Neural progenitor cell (in vitro differentiated cells): ENCODE measurements at places on chromosomes 1 and 21.

DNA sequence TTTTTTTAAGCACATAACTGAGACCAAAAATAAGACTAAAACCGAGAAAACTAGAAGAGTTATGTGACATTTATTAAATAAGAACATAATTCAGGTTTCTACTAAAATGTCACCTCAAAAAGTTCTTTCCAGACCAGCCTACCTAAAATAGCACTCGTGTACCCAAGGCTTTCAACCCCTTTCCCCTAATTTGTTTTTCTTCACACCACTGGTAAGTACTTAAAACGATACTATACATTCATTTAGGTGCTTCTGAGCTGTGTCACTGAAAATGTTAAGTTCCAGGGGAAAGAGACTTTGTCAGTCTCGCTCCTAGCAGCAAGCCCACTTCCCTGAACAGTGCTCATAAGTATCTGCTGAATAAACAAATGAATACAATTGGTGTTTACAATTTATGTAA lies 6.8 kb downstream of the RRAGC start:
- DNase-seq = no peak

DNA sequence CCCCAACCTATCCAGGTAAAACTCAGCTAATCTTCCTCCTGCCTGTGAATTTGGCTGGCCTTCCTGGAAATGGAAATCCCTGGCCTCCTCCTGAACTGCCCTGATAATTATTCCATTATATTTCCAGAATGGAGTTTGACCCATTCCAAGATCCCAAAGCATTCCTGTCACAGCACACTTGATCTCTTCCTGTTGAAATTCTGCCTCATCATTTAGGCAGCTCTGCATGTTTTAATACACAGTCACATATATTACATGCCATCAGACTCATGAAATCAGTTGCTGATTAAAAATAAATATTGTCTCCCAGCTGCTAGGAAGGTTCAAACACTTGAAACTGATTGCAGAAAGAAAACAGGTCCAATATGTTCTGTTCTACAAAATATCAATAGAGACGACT lies 148.2 kb upstream of the PALMD start:
- no peak for DNase-seq

DNA sequence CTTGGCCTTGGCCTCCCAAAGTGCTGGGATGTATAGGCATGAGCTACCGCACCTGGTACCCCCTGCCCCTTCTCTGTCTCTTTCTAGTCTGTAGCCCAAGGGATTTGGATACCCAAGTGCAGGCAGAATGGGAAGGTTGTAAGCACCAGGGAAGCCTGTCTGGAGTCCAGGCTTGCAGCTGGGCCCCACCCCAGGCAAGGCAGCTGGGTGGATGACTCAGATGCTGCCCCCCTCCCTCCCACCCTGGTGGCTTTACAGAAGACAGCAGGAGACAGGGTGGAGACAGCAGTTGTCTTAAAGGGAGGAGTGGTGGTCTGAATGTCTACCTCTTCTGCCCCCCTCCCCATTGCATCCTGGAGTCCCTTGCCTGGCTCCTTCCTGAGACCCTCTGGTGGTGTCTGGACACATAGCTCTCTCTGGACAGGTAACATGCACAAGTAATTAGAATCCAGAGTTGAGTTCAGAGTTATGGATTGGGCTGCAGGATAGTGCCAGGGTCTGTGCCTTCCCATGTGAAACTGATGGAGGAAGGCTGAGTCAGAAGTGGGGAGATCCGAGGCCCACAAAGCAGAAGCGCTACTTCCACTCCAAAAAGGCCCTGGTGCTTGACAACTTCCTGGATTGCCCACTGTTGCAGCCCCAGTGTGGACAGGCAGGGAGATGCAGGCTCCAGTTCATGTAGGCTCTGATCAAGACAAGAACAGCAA lies 5.1 kb downstream of the LMNA start:
- DNase-seq = no peak

- no peak for DNase-seq
Observed at GRCh38 chr1:204292740-204293139, 67.0 kb downstream of the PLEKHA6 start.

- DNase-seq = no peak
Observed at GRCh38 chr21:46094401-46095082, 3.4 kb upstream of the COL6A2 start.

DNA sequence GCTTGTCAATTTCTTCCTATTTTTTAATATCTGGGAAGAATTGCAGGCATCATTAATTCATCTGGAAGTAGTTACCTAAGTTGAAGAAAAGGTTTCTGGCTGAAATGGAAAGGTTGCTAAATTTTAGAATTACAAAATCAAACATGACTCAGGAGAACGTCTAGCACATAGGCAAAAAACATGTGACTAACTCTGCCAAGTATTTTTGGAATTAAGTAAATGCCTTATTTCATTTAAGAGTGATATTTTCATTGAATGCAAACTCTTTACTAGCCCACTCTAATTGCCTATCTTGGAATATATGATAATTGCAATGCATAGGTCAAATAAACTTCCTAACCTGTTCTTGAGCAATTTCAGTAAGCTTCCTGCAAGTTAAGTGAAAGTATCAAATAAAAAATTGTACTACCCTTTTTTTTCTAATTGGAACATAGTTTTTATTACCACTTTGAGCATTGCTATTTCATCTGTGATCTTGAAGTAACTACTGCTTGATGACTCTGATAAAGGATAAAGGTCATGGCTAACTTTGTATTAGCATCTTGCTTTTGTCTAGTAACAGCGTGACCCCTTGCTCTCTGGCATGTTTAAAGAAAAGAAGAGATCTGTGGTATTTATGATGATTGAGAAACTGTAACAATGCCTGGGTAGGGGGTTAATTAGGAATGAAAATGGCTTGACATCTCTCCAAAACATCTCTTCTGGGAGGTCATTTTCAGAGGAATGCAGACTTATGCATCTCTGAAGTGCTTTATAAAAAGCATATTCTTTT lies 208.3 kb upstream of the NCAM2 start:
- peak; percentile 29 for DNase-seq

GRCh38 chr1:61436016-61436415 lies 288.9 kb downstream of the TM2D1 start:
- DNase-seq = no peak

GRCh38 chr1:29831500-29832117 lies 595.3 kb downstream of the PTPRU start:
- no peak for DNase-seq

GRCh38 chr1:229758101-229759036 lies 132.3 kb downstream of the URB2 start:
- no peak for DNase-seq

DNA sequence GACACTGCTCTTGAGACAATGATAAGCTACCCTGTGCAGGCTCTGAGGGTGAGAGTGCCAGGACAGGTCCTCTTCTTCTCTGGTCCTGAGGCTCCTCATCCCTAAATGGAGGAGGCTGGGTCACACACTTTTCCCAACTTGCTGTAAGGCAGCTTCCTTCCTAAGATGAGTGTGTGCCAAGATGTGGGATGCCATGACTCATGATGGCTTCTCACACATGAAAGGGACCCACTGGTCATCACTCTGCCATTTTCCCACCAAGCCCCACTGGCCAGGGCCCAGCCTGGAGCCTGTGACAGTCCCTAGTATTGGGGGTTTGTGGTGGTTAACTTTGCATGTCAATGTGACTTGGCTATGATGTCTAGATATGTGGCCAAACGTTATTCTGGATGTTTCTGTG lies 54.4 kb downstream of the CNIH3 start:
- no peak for DNase-seq

- DNase-seq = no peak
Observed at GRCh38 chr1:27523337-27524020, 33.5 kb upstream of the WASF2 start.

- peak; percentile 65 for DNase-seq
Observed at GRCh38 chr21:37862536-37862935, 53.7 kb downstream of the KCNJ6 start.

GRCh38 chr1:100721526-100722207 lies 2.1 kb downstream of the VCAM1 start:
- no peak for DNase-seq

- no peak for DNase-seq
Observed at GRCh38 chr21:36437745-36438128, 42.2 kb downstream of the CLDN14 start.

GRCh38 chr1:63892632-63893395 lies 119.0 kb downstream of the ROR1 start:
- DNase-seq = peak; percentile 44

DNA sequence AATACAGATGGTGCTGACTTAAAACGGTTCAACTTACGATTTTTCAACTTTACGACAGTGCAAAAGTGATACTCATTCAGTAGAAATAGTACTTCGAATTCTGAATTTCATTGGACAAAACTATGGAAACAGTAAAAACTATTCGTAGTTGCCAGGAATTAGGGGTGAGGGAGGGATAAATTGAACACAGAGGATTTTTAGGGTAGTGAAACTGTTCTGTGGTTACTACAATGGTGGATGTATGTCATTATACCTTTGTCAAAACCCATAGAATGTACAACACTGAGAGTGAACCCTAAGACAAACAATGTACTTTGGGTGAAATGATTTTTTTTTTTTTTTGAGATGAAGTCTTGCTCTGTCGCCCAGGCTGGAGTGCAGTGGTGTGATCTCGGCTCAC lies 7.5 kb downstream of the DDR2 start:
- DNase-seq = no peak

- DNase-seq = no peak
Observed at GRCh38 chr21:27219068-27219467, 252.2 kb upstream of the ADAMTS5 start.

- peak; percentile 29 for DNase-seq
Observed at GRCh38 chr1:24443241-24443656, 27.6 kb downstream of the NIPAL3 start.

- DNase-seq = no peak
Observed at GRCh38 chr1:206014601-206015000, 9.1 kb downstream of the CTSE start.

DNA sequence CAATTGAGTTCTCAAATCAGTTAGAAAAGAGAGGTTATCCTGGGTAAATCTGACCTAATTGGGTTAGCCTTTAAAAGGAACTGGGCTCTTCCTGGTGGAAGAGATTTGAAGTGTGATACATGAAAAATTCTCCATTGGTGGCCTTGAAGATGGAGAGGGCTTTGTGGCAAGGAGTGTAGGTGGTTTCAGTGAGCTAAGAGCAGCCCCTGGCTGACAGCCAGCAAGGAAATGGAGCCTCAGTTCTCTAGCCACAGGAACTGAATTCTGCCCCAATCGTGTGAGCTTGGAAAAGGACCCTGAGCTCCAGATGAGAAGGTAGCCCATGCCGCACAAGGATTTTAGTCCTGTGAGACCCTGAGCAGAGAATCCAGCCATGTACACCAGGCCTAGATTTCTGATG lies 12.7 kb upstream of the HYI start:
- DNase-seq = no peak

GRCh38 chr1:246254854-246255253 lies 252.2 kb downstream of the SMYD3 start:
- no peak for DNase-seq

- peak; percentile 58 for DNase-seq
Observed at GRCh38 chr1:154501423-154502065, 475 bp upstream of the TDRD10 start.

DNA sequence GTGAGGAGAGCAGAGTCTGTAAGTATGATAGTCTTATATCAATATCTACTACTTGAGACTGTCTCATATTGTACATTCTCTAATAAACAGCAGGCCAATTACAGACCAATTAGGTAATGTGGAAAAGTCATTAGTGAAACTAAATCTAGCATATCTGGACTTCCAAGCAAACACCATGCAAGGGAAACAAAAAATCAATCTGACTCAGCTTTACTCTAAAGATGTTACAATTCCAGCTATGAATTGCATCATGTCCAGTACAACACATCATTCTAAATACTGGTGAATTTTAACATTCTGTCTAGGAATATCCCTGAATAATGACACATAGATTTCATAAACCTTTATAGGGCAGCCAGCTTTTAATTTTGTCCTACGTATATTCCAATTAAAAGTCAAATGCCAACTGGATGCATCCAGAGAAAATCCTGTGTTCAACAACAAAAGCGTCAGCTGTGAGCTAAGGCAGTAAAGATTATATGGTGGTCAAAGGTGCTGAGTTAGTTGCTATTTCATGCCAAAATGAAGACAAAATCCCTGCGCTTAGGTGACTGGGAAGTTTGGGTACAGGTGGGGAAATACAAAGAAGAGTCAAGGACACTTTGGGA lies 159.3 kb downstream of the TTLL7 start:
- DNase-seq = no peak

DNA sequence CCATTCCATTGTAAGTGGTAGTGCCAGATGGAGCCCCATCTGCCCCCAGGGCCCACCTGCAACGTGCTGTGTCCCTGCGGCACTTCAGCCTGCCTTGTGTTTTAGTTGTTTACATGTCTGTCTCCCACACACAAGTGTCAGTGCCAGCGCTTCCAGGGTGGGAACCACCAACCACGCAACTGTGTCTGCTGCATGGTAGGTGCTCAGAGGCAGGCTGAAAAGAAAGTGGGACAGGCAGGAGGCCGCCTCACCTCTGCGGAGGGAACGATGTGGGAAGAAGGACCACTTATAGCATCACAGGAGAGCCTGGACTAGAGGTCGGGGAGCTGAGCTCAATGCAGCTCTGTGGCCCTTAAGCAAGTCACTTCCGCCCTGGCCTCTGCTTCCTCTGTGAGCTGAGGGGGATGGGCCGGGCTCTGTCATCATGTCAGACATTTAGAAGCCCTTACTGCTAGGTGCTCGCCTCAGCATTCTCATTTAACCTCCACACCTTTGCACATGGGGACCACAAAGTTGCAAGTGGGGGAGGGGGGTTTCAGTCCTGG lies 17.9 kb downstream of the SLC9A1 start:
- DNase-seq = no peak

GRCh38 chr1:206490771-206491405 lies 16.4 kb upstream of the RASSF5 start:
- DNase-seq = no peak

GRCh38 chr1:162861101-162861500 lies at the start of gene CCDC190:
TSS of gene CCDC190 (minus strand) at chr1:162861175. CDS start at chr1:162859646, 1,529 bp downstream.
- DNase-seq = no peak

DNA sequence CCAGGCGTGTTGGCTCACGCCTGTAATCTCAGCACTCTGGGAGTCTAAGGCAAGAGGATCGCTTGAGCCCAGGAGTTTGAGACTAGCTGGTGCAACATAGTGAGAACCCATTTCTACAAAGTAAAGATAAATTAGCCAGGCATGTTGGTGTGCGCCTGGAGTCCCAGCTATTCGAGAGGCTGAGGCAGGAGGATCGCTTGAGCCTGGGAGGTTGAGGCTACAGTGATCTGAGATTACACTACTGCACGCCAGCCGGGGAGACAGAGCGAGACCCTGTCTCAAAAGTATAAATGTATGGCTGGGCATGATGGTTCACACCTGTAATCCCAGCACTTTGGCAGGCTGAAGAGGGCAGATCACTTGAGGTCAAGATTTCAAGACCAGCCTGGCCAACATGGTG lies 51.5 kb upstream of the LBR start:
- DNase-seq = no peak

DNA sequence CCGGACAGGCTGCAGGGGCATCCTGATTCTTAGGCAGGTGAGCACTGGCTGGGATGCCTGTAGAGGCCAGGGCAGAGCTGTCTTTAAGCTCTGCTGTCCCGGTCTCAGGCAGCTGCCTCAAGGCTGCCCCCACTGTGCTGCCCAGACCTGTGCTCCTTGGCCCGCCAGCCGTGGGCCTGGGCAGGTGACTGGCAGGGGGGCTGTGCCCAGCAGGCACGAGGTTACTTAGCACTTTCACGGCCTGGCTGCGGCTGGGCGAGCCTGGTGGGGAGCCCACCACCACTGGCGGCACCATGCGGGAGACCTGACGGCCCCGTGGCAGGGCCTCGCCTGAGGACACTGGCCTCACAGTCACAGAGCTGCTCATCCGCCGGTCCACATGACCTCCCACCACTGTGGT lies 8.2 kb downstream of the CRYBG2 start:
- no peak for DNase-seq

- no peak for DNase-seq
Observed at GRCh38 chr1:56788102-56788501, 31.1 kb downstream of the FYB2 start.
